ENCODE measurements at places on chromosomes 11 and 22.

- no peak for DNase-seq
Measured at GRCh38 chr11:3104051-3104714, 47.0 kb upstream of the CARS1 start.

GRCh38 chr11:10743354-10744000 lies 7.6 kb upstream of the CTR9 start:
- DNase-seq = no peak

DNA sequence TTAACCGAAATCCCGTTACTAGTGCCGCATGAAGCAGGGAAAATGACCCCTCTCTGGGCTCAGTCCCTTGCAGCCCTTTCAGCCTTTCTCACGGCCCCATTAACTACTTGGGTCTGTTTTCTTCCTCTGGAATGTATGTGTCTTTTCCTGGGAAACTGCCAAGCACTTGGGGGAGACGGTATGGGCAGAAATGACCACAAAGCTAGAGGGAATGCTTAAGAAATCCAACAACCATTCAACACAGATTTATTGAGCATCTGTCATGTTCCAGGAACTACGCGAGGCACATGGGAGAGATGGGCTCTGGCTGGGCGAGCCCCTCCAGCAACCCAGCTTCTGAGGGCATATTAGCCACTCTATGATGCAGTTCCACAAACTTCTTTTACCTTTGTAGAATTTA lies 462.6 kb downstream of the BUD13 start:
- no peak for DNase-seq

DNA sequence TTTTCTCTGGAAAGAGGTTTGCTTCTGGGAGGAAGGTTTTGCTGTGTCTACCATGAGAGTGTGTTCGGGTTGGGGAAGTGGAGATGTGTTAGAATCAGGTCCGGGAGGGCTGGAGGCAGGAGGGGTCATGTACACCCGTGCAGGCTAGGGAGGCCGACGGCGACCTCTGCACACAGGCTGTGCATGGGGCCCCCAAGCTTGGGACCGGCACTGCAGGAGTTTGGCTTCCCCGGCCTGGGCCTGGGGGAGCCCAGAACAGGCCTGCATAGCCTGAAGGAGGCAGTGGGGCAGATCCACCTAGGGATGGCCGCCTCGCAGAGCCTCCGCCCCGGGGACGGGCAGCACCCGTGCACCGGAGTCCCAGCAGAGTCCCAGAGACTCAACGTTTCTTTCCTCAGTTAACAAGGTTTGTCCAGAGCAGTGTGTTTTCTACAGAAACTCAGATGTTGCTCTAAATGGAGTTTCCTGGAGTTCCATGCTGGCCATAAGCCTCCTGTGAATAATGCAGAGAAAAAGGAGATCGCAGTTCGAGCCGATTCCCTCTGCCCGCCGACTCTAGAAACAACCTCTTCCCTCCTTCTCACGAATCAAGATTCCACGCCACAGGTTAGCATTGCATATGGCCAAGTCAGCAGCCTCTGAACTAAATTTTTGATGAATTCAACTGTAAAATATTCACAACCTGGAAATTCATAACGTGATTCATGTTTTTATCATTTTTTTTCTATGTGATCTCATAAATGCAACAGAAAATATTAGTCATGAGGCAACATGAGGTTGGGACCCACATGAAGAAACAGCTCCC lies 427.3 kb downstream of the BRD1 start:
- no peak for DNase-seq

- DNase-seq = no peak
Measured at GRCh38 chr11:32939046-32939445, 46.4 kb downstream of the QSER1 start.

DNA sequence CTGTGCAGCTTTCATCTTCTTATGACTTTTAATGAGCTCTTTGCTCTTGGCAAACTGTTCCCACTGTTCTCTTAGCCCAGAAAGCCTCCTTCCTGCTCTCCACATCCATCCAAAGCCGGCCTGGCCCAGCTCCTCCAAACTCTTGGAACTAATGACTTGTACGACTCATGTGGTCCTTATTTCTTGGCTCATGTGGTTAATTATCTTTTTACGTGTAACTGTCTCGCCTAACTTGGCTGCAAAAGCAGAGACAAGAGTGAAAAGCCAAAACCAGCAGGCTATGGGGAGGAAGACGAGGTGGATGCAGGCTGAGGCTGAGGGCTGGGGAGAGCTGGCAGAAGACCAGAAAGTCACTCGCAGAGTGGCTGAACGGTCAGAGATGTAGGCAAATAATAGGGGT lies 5.5 kb downstream of the CSNK2A3 start:
- DNase-seq = no peak

Measured in GM12864 (cell line).